ENCODE measurements at places on chromosomes 1 and 21.
A peak's percentile ranks its signal among the peaks of the same experiment; 100 is the strongest.

DNA sequence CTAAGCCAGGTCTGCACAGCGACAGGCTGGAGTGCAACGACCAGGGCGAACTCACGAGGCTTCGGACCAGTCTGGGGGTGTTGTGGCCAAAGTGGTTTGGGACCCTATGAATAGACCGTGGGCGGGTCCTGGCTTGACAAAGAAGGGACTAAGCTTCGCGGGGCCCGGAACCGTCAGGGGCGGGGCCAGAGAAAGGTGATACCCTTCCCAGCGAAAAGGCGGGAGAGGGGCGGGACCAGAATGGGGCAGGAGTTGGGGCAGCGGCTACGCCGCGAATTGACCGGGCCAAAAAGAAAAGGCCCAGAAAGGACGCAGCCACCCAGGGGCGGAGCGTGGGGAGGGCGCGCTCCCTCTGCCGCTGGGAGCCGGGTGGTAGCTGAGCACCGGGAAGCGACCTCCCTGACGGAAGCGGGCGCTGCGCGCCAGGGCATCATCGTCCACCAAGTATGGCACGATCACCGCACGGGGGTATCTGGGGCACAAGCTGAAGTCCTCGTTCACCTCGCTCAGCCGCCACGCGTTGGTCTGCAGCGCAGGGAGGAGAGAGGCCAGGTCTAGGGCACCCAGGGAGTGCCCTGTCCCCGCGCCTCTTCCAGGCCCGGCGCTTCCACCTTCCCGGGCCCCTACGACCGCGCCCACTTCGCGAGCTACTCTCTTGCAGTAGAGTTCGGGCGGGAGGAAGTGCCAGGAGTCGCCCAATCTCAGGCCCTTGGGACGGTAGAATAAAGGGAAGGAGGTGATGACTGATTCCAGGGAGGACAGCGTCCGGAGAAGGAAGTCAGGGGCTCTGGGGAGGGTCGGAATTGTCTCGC, 6.7 kb upstream of the FAM167B start:
- DNase-seq, result peak; percentile 50

DNA sequence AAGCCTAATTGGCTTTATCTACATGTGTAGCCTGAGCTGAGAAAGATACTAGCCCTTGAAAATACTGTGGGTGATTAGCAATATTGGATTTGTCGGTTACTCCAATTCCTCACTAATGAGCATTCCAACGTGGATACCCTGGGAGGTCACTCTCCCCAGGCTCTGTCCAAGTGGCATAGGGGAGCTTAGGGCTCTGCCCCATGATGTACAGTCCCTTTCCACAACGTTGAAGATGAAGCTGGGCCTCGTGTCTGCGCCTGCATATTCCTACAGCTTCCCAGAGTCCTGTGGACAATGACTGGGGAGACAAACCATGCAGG, 2.6 kb downstream of the RCC1 start:
- DNase-seq, result peak; percentile 50

- DNase-seq, result peak; percentile 18
Observed at GRCh38 chr1:84504580-84505492, 1.4 kb upstream of the SPATA1 start.

DNA sequence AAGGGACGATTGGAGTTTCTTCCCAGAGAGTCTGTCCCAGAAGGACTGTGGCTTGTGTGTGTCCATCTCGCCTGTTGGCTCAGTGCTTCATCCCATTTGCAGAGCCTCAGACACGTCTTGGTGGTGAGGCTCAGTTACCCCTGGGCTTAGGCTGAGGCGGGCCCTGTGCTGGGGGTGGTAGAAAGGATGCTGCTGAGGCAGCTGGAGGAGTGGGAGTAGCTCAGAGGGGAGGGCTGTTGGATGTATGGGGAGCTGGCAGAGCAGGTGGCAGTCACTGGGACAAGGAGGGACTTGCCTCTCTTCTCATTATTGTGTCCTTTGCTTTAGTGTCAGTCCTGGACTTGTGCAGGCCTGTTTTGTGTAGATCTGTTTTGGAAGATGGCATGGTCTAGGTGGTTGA, 7.3 kb upstream of the MIIP start:
- no peak for DNase-seq

GRCh38 chr1:182446033-182446669, 3.8 kb upstream of the RGSL1 start:
- peak; percentile 56 for DNase-seq

DNA sequence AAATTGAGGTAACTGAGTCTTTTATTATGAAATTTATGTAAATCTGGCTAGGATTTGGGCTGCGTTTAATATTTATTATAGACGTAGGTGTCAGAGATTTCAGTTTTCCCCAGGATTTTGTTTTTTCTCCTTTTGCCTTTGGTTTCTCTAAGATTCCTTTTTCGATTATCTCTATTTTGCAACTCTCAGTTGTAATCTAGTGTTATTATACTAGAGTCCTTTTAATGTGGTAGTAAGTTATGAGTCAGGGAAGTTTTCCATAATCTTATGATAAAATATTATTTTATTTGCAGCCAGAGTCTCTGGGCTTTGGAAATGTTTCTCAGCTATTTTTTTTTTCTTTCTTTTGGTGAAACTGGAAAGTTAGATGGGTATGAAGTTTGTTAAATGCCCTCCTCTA, 1043.8 kb downstream of the PLA2G4A start:
- DNase-seq, result no peak

DNA sequence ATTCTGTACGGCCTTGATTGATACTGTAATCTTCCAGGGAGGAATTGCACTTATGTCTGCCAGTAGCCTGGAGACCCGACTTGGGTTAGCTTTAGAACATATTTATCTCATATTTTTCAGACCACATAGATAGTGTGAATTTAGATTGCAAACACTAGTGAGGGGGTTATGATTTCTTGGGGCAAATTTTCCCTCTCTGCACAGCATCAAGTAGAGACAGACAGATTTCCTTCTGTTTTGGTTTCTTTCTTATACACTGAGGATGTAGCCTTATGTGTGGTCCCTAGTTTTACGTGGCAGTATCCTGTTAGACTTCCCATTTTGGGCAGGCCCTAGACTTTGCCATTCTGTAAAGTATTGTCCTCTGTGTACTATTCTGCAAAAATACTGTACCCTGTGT, 29.0 kb downstream of the SOAT1 start:
- no peak for DNase-seq

- no peak for DNase-seq
Observed at GRCh38 chr1:97190326-97190725, 468.7 kb downstream of the PTBP2 start.

DNA sequence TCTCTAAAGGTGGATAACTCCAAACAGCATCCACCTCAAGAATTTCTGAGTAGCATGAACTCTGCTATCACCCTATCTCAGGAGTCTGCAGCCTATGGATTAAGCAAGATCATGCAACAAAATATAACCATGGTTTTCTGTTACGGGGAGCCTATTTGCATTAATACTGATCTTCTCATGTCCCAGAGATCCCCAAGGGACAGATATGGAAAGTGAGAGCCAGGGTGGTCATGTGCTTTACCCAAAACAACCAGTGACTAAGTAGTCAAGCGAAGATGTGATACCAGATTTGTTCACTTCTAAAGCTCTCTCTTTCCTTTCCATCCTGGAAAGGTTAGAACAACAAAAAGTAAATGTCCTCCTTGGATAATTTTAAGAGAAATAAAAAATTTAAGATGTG, 125.1 kb downstream of the PRRX1 start:
- no peak for DNase-seq

DNA sequence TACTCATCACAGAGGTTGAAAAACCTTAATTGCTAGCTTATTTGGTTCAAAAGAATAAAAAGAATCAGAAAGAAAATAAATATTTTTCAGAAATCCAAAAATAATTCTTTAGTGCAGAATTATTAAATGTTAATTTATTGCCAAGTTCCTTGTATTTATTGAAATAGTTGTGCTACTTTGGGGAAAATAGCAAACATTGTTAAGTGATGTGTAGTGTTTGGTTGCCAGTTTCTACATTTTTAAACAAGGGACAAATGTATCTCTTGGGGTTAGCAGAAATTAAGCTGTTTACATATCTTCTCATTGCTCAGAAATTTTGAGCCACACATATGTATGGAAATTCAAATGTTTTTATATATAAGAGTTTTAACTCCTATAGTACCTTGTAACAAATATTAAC, 775.0 kb downstream of the USP25 start:
- no peak for DNase-seq

GRCh38 chr1:21258331-21259134, 31.7 kb downstream of the ECE1 start:
- peak; percentile 30 for DNase-seq

DNA sequence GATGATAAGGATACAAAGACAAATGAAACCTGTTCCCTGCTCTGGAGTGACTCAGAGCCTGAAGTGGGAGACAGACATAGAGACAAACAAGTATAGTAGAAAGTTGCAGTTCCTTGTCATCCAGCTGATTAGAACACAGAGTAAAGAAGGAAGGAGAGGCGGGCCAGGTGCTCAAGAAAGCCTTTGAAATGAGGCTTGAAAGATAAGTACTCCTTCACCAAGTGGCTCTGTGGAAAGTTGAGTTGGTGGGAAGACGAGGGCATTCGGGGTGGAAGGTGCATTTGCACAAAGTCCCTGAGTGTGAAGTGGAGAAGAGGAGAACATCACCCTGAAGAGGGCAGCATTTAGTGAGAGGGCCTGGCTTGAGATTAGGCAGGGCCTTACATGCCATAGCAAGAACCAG, 17.0 kb downstream of the MARK1 start:
- DNase-seq, result no peak

- DNase-seq, result no peak
Observed at GRCh38 chr1:29636936-29637335, 400.6 kb downstream of the PTPRU start.

- no peak for DNase-seq
Observed at GRCh38 chr1:52641307-52641706, 8.3 kb downstream of the SHISAL2A start.

DNA sequence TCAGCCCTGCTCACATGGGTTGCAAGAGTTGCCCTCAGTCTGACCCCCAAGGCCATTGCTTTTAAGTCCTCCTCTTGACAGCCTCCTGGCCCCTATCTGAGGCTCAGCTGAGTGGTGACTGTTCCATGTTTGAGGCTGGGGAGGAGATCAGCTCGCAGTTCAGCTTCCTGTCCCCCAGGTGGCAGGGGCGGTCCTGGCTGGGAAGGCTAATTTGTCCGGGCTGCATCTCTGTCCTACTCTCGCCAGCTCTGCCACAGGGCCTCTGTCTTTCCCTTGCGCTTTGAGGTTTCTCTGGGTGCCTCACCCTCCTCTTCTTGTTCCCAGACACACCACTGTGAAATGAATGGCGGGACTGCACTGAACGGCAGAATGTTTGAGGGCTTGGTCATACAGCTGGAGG, 157.3 kb downstream of the KCNJ6 start:
- peak; percentile 15 for DNase-seq

DNA sequence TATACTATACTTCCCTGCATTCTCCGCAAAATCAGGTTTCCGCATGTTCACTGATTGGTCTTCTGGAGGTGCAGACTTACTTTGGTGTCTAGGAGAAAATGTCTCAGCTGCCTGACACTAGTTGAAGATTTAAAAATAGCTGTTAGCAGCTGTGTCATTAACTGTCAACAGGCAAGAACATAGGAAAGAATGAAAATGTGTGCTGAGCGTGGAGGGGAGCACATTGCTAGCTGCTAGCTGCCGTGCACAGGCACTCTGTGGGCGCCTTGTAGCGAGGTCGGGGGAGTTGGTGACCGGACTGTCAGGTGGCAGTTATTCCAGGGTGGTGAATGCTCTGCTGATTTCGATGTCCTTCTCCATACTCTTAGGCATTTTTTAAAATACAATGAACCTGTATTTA, 5.2 kb downstream of the FAAH start:
- DNase-seq, result no peak

DNA sequence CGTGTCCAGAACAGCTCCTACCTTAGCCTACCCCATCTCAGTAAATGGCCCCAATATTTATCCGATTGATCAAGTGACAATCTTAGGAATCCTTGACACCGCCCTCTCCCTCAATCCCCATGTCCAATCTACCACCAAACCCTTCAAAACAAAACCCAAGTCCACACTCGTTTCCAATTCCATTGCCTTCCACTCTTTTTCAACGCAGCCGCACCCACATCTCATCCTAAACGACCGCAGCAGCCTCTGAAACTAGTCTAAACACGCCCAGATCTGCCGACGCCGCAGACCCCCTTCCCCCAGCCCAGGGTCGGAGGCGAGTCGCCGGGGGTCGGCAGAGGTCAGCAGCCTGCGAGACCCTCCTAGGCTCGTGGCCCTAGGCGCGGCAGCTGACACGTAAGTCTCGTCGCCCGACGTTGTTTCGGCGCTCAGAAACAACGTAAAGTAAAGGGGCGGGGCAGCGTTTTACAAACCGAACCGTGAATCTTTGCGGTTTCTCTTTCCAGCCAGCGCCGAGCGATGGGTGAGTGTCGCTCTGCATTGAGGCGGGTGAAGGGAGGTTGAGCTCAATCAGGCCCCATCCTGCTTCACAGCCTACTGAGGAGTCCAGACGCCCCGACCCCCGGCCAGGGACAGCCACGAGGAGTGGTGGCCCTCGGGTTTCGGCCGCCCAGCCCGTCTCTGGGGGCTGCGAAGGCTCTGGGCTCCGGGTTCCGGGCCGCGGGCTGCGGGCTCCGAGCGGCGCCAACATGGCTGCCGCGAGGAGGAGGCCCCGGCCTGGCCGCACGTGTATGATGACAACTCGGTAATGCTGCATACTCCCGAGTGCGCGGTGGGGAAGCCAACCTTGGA, at the start of gene RPS8:
RPS8 (plus strand) TSS at position 463 of the 852 bp plus-strand sequence; CDS start at position 520, 57 bp downstream.
- DNase-seq, result peak; percentile 94

DNA sequence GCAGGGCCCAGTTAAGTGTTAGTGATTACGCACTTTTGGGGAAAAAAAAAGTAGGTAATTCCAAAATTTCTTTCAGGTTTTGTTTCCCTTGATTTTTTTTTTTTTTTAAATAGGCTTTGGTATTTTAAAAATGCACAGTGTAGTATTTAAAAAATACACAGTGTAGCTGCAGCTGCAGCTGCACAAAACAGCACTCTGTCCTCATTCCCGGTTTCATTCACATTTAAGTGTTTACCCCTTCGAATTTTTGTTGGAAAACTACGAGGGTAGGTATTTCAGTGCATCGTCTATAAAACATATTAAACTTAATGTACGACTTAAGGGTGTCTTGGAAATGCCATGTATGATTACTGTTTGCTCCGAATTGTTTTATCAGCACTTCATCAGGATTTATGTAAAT, 3.4 kb downstream of the NEK7 start:
- no peak for DNase-seq

DNA sequence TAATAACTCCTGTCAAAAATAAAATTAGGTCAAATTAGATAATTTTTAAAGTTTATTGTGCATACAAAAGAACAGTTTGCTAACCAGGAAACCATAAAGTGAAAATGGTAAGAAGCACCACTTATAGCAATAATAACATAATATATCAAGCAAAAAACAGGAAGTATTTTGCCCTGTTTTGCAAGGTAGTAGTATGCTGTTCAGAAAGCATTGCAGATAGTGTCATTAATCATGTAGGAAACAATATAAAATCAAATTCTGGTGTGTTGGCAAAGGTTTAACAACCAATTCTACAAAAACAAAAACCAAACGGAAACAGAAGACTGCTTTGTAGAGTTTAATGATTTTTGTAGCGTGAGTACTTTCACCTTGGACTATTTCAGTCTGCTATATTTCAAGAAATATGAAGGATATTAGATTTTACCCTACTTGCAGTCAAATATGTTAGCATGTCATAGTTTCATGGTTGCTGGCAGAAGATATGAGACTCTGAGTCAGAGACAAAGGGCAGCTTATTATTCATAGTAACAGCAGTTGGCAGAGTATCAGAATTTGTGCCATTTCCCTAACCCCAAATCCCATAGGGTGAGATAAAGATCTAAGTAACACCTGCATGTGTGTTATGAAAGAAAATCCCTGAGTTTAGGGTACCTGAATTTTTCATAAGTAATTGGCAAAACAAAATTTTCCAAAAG, 729.0 kb upstream of the BRINP3 start:
- DNase-seq, result no peak
